Stimulated activated CD4-positive, alpha-beta T cell treated with anti-CD3 and anti-CD28 coated beads, Interleukin-2, amount 100 ng/mL, for 4 hours (primary cell): ENCODE measurements at places on chromosomes 1 and 21.

DNA sequence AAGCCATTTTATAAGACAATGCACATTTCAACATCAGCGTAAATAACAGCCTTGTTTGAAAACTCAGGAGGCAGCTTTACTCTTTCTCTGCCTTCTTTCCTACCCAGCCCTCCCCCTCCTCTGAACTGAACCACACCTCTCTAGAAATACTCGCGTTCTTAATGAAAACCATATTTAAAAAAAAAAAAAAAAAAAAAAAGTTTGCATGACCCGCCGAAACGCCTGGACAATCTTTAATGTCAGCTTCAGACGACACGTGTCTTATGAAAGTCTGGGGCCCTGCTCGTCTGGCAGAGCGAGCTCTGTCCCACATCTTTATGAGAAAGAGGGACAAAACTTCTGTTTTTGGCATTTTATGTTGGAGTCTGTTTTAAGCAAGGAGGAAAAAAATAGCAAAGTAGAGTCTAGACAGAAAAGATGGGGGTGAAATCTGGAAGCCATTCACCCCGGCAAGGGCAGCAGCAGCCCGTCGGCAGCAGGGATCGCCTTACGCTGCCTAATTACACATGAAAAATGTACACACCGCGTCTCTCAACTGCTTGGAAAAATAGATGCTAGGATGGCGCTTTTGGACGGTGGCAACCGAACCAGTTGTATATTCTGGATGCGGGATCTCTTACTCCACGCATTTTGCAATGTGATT is 130.4 kb upstream of the ETS2 start:
- no peak for DNase-seq

DNA sequence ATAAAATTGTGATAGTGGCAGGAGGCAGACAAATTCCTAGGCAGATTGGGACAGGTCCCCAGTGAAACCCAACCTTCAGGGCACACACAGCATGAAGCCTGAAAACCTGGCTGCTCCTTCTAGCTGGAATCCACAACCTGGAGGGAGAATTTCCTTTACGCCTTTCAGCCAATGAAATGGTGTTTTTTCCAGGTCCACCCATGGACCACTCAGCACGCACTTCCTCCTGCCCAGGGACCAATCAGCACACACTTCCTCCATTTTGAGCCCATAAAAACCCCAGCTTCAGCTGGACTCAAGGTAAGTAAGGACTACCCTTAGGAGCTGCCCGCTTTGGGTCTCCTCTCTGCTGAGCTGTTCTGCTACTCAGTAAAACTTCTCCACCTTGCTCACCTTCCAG is 120.1 kb downstream of the AKT3 start:
- DNase-seq = no peak

DNA sequence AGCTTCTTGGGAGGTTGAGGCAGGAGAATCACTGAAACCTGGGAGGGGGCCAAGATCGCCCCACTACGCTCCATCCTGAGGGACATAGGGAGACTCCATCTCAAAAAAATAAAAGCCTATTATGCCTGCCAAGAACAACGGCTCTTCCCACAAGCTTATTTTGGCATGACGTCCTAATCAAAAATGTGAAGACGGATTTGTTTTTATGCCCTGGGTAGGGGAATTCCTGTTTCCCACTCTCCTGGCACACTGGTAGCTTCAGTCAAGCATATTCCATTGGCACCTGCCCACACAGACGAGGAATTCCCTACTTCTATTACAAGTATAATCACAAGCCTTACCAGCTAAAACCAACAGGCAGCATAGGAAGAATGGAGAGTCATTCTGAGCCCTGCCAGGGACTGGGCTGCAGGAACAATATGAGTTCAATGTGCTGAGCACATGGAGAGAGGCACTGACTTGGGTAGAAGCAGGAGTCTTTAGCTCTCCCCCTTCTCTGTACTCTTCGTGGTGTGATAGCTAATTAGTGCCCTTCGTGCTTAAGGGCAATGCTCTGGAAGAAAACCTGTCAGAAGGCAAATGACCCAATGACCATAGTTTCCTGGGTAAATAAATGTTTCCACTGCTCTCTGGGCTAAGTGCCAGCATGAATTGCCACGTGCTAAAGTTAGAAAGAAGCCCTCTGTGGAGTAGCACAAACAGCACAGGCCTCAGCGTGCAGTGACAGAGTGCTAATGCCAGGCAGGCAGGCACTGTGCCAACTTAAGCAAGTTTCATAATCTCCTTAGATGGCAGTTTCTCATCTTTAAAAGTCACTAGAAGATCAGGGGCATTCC is 16.8 kb downstream of the TNFSF4 start:
- no peak for DNase-seq

DNA sequence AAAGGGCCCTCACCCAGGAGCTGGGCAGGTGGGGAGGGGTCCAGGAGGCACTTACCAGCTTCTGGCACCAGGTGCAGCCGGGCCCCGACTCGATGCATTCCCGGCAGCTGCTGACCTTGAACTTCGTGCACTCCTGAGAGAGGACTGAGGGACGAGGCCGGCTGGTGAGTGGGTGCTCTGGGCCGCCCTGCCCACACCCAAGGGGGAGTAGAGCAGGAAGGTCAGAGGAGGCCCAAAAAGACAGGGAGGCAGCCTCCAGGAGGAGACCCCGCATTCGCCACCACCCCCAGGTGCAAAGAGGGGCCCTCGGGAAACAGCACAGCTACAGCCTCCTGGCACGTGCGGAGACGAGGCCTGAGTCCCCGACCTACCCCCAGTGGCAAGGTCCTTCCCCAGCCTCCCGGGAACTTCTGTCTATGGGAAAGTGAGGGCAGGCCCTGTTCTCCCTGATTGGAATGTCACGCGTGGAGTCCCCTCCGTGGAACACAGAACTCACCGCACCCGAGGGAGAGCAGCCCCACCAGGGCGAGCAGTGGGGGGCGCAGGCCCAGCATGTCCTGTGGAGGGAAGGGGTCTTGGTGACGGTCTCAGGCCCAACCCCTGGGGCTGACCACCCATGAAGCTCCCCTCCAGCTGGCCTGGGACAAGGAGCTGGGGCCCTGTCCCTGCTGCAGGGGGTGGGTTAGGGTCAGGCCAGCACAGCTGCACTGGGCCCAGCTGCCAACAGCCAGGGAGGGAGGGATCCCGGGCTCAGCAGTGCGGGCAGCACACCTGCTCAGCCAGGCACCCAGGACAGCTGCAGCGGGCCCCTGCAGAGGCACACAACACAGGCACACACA is 10.3 kb downstream of the ITGB2 start:
- no peak for DNase-seq

- DNase-seq = no peak
Observed at GRCh38 chr1:197890936-197891335, 11.5 kb upstream of the C1orf53 start.

GRCh38 chr21:29368906-29369305 is 70.2 kb downstream of the BACH1 start:
- DNase-seq = no peak

- DNase-seq = no peak
Observed at GRCh38 chr1:30737357-30738039, 14.1 kb upstream of the MATN1 start.

DNA sequence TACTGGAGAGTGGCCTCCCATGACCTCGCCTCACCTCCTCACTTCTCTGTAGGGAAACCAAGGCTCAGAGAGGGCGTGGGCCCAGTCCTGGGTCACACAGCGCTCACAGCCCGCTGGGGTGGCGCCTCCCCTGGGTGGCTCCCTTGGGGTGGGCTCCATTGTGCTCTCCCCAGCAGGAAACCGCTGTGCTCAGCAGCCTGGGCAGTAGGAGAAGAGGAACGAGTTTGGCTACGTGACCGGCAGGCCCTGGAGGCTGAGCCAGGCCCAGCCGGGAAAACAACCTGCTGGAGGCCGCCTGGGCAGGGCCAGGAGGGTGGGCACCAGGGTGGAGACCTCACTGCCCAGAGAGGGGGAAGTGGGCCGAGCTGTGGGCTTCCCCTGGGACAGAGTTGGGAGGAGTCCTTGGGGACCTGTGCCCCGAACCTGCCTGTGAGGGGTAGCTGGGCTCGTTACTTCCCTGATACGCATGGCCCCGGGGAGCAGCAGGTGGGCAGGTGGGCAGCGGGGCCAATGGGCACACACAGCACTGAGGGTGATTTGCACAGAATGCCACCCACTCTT is 15.0 kb upstream of the FAM131C start:
- no peak for DNase-seq

- DNase-seq = no peak
Observed at GRCh38 chr1:54710434-54710833, 5.2 kb upstream of the TTC4 start.

GRCh38 chr1:58805716-58806571 is 22.1 kb upstream of the JUN start:
- no peak for DNase-seq

DNA sequence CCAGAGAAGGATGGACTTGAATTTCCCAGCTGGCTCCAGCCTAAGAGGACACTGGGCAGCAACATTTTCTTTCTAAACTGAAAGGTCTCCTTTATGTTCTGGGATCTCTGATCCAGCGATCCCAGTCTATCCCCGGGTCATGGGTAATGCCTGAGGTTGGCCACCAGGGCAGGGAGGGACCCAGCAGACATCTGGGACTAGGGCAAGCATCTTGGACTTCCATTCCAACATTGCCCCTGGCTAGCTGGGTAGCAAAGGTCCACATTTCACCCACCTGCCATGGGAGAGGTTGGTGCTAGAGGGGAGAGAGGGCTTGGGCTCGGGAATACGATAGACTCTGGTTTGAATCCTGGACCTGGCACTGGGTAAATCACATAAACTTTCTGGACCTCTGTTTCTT is 84.6 kb downstream of the LRRN2 start:
- no peak for DNase-seq

GRCh38 chr1:155513300-155513916 is 49.2 kb downstream of the ASH1L start:
- no peak for DNase-seq

GRCh38 chr1:107782217-107782845 is 182.6 kb downstream of the VAV3 start:
- peak; percentile 40 for DNase-seq

DNA sequence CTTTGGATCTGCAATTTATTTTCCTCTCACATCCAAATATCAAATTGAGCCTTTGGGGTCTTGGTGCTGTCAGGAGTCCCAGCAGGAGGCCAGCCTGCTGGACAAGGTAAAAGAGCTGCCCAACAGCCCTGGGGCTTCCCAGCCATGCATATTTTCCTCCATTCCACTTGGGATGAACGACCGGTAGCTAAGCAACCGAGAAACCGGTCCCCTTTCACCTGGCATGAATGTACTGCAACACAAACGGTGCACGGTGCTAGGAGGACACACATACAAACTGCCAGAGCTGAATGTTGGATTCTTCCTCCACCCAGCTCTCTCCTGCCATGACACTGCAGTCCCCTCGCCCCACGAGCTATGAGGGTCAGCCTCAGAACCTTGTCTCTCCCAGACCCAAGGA is 42.7 kb downstream of the BCAR3 start:
- DNase-seq = no peak

DNA sequence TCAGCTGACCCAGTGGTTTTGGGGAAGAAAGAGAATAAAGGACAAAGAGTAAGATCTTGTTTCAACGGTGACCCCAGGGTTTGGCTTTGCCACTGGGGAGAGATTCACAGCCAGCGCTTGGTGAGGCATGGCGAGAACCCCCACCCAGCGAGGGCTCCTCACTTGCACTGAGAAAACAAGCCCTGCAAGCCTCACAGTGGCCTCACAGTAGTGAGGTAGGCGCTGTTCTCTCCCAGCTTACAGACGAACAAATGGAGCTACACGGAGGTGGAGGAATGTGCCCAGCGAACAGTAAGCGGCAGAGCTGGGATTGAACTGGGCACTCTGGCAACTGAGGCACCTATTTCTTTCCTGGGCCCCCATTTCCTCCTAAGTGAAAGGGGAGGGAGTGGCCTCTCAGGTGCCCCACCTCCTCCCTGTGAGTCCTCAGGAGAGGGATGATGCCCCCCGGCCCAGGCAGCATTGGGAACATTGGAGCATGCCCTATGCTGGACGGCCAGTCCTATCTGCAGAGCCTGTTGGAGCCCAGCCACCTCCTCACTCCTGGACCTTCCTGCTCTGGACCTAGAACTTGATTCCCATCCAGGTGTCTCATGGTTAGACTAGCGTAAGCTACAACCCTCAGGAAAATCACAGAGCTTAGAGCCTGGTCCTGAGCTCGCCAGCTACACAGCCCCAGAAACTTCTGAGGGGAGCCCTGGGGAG is 73.4 kb upstream of the EDN2 start:
- DNase-seq = no peak
